ENCODE measurements at places on chromosomes 4 and X.

DNA sequence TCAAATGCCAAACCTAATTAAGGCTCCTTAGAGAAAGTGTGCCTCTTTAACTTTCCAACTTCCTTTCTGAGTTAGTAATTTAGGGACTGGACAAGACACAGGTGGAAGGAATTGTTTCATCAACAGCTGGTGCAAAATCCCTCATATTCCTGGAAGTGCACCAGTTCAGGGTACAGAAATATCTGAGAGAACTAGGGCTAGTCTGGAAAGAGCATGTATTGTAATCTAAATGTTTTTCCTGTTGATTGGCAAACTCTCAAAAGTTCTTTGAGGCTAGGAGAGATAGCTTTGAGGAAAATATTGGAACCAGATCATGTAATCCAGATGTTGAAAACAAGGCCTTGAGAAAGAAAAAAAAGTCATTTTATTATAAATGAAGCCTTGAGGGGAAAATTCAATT is 98.1 kb upstream of the C1GALT1C1 start:
- no peak for DNase-seq

DNA sequence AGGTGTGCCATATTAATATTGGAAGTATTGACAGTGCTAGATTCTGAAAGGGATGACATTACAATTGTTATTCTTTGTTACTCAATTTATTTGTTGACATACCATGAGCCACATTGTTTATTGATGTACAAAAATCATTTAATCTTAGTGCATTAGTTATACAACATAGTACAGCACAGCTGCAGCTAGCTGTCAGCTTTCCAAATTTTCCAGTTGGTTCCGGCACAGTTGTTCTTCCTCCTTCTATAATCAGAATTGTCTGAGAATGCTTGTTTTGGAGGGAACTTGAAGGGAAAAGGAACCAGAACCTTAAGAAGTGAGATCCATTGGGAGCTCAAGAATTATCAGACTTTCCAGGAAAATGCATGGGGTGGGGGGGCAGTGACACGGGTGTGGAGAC is 281.4 kb downstream of the ZIC3 start:
- DNase-seq, result no peak

DNA sequence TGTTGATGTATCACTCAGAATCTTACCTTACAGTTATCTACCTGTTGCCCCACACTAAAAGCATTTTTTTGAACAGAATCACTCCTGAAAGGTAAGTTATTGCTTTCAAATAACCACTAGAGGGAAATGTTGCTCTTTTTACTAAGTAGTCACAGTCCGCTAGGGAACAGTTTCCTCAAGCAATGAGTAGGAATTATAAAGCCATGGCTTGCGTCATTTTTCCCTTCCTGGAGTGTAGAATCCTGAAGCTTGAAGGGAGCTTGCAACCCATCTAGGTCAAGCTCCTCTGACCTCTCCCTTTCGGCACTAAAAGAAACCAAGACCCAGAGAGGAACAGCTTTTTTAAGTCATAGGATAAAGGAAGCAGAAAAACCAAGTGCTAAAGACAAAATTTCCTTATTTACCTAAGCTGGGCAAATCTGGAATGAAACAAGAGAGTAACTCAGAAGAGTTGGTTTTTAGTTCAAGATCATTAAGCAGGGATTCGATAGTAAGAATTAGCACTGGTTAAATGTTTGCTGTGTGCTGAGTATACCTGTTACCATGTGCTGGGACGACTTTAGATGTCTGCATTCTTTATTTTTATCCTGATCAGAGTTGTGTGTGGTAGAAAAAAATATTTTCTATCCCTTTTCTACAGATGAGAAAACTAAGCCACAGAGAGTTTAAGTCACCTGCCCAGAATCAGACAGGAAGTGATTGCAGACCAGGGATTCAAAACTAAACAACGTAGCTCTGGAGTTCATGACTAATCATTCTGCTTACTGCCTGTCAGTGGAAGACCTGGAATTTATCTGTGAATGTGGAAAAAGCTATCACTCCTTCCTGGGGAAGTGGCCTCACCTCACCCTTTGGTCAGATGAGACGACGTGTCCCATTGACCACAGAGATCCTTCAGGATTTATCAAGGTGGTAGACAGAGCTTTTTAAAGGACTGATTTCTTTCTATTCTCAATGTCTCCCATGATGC is 631.5 kb downstream of the RAB28 start:
- DNase-seq, result no peak

GRCh38 chr4:41213625-41214135 is 662 bp downstream of the APBB2 start:
- DNase-seq, result no peak

- DNase-seq, result no peak
These were observed 43.9 kb downstream of the NPY2R start for GRCh38 chr4:155252327-155252726.

GRCh38 chr4:157792716-157793115 is 380.1 kb downstream of the GASK1B start:
- DNase-seq, result no peak

- no peak for DNase-seq
These were observed 37.4 kb downstream of the GPC3 start for GRCh38 chrX:133947996-133948395.

- DNase-seq, result no peak
These were observed 260.3 kb upstream of the GPRIN3 start for GRCh38 chr4:89567936-89568335.

- DNase-seq, result no peak
These were observed 128.7 kb downstream of the GABRB1 start for GRCh38 chr4:47160095-47160494.

DNA sequence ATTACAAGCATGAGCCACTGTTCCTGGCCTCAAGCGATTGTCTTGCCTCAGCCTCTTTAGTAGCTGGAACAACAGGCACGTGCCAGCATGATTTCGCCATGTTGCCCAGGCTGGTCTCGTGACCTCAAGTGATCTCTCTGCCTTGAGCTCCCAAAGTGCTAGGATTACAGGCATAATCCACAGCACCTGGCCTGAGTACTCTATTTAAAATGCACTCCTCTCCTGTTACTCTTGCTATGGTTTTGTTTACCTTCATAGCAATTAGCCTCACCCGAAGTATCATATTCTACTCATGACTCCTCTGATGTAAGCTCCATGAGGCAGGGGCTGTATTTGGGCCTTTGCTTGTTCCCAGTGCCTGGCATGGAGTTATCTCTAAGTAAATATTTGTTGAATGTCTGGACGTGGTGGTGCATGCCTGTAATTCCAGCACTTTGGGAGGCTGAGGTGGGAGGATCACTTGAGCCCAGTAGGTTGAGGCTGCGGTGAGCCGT is 92.5 kb upstream of the SLC34A2 start:
- DNase-seq, result no peak

- no peak for DNase-seq
These were observed 1324.3 kb downstream of the ARAP2 start for GRCh38 chr4:34920032-34920431.

DNA sequence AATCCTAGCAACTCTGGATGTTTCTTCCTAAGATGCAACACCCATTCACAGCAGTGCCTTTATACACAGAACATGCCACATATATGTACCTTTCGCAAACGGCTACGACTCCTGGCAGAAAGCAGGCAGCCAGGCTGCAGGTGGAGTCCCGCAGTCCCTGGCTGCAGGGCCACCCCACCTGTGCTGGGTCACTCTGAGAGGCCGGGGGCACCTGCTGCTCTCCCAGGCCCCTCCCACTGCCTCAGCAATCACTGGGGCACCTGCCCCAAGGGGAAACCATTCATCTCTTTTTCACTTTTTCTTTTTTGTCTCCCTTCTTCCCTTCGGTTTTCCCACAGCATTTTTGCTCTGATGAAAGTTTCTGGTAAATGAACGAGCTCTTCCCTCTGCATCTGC is 28.0 kb downstream of the RNF212 start:
- DNase-seq, result no peak

GRCh38 chr4:7073059-7073458 is 5.2 kb upstream of the GRPEL1 start:
- DNase-seq, result no peak

- DNase-seq, result no peak
These were observed 33.7 kb downstream of the DHRSX start for GRCh38 chrX:2466876-2467656.

GRCh38 chrX:70166601-70167590 is 10.4 kb upstream of the DGAT2L6 start:
- DNase-seq, result no peak

- no peak for DNase-seq
These were observed 708.8 kb upstream of the GRIA3 start for GRCh38 chrX:122475306-122475705.

DNA sequence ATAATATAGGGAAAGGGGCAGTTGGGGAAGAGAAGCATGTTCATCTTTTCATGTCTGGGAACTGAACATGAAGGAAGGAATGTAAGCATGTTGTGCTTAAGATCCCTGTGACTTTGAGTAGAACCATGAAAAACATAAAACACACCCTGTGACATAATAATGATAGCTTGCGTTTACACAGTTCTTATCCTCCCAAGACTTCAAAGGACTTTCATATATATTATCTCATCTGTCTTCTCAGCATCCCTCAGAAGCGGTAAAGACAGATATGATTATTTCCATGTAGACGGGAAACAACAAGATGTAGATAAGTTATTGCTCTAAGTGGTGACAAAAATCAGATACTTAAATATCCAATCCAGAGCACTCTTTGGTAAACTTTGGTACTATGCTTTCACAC is 3.3 kb upstream of the SH3RF1 start:
- no peak for DNase-seq

DNA sequence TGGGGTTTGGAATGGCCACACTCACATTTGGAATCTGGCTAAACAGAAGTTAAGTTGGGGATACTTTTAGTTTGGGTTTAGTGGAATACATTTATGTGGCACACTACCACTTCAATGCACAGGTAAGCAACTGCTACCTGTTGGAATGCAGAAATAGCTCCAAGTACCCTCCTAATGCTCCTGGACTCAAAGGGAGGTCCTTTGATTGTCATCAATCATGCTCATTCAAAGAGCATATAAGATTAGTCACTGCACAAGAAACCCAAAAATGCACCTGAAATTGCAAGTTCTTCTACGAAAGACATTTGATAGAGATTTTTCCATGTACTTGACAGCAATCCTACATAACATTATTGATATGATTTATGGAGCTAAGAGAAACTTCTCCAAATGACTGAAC is 247.7 kb downstream of the ANKRD50 start:
- no peak for DNase-seq

DNA sequence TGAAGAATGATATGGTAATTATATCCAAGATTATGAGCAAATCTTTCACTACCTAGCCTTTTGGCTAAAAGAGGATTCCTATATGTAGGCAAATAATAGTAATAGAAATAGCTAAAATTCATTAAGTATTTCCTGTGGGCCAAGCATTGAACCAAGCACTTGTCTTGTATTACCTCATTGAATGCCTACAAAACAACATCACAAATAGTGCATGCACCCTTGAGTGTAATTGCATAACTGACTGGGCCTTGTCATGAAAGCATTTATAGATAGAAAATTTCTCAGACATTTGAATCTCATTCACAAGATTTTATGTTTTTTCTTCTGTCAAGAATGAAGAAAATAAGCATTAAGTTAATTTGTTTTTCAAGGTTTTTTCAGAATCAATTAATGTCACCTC is 3.9 kb upstream of the HPGDS start:
- DNase-seq, result no peak

- no peak for DNase-seq
These were observed 22.6 kb downstream of the RTL9 start for GRCh38 chrX:110381216-110381615.

- DNase-seq, result no peak
These were observed 484.4 kb upstream of the NR3C2 start for GRCh38 chr4:148926276-148927260.

GRCh38 chr4:67342291-67342690 is 203.0 kb downstream of the CENPC start:
- no peak for DNase-seq

DNA sequence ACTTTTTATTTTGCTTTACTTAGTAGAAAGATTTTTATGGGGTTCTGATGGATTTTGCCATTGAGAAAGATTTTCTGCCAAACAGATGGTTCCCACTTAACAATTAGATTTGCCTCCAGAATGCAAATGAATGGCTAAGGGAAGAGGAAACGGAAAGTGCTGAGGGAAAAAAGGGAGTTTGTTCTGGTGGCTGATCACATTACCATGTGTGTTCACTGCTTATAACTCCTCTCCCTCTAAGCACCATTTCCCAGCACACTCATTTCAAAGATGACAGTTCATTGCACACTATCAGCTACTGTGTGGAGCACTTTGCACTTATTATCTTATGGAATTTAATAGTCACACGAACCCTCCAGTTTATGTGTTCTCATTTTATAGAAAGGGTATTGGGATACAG is 68.0 kb upstream of the GRID2 start:
- no peak for DNase-seq

GRCh38 chr4:17447675-17448298 is 64.1 kb downstream of the QDPR start:
- DNase-seq, result peak; percentile 62

GRCh38 chr4:186622788-186623464 is 67.6 kb upstream of the MTNR1A start:
- no peak for DNase-seq

GRCh38 chr4:140976768-140977167 is 156.5 kb downstream of the RNF150 start:
- no peak for DNase-seq

All from CD4-positive, alpha-beta T cell treated with Interleukin-12 subunit alpha and Interleukin-12 subunit beta, for 1 hour (primary cell).